Renal cortex interstitium (tissue), 15 donors: ENCODE measurements at places on chromosomes 6 and 20. TPM values are rescaled to one million over a fixed set of nuclear protein-coding genes. Genes with fewer than 3 reads are reported as not detected.

SAPCD1 gene
- polyA plus RNA-seq: 6.8 TPM

DNA sequence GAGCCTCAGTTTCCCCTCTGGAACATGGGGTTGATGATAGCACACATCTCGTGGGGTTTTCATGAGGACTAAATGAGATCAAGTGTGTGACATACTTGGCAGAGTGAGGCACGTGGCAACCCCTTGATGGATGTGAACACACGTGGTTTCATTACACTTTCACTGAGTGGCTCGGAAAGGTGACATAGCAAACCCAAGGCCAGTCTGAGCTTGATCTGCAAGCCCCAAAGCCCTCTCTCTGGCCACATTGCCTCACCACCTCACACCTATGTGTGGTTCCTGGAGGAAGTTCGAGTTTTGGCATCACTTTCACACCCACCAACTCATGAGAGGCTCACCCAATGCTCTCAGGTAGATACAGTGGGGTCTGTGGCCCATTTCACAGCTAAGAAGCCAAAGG, 60.0 kb downstream of the CPNE5 start:
- no peak for DNase-seq

- DNase-seq: no peak
Observed at GRCh38 chr6:70421509-70421908, 8.2 kb downstream of the FAM135A start.

KHDC1L gene
- polyA plus RNA-seq: 0.17 TPM

DNA sequence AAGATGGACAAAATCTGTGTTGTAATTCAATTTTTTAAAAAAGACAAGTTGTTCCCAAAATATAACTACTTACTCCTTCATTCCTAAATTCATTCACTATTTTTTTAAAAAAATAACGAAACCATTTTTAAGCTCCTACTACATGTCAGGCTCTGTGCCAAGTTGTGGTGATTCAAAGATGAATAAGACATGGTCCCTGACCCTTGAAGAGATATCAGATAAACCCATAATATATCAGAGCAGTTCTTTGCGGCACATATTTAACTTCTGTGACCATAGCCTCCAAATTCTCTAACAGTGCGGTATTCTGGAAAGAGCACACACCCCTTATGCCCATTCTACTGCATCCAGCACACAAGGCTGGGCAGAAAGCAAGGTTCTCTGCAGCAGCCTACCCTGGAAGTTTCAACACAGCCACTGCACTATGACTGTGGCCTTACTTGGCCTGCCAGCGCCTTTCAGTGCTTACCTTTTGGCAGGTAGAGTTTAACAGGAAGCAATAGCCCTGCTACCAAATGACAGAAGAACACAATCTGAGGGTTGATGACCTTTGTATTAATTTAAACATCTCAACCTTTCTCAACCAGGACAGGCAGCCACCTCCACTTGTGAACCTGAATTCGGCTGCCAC, 406.5 kb downstream of the BTBD9 start:
- DNase-seq: no peak
